ENCODE measurements at places on chromosomes 6 and 20.

GRCh38 chr6:129114636-129115391, 231.9 kb downstream of the LAMA2 start:
- no peak for DNase-seq

- no peak for DNase-seq
Observed at GRCh38 chr6:81054036-81054435, 698.4 kb downstream of the TENT5A start.

- DNase-seq = no peak
Observed at GRCh38 chr6:87182321-87182720, 27.0 kb downstream of the ZNF292 start.

DNA sequence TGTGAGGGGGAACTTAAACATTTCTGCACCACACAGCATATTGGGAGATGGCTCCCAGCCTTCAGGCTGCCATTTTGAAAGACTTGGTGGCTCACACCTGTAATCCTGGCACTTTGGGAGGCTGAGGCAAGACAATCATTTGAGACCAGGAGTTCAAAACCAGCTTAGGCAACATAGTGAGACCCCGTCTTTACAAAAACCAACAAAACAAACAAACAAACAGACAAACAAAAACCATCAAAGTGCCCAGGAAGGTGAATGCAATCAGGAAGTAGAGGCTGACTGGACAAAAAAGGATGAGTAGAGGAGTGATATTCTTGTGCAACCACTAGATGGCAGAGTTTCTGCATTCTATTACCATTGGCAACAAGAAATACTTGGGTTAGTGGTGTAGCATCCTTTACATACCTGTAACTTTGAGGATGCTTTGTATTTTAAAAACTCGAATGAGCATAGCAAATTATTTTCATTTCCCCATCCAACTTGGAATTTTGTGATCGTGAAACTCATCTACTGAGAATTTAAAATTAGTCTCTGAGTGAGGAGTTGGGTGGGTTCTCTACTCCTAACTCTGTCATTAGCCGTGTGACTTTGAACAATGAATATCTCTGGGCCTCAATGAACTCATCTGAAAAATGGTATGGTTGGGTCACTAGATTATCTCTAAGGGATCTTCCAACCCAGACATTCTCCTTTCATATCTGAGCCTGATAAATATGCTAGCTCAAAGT, 84.4 kb downstream of the CRYBG1 start:
- no peak for DNase-seq

GRCh38 chr6:41530476-41530875, 15.7 kb upstream of the FOXP4 start:
- no peak for DNase-seq
